ENCODE measurements at places on chromosomes 12 and 14. TPM values are rescaled to one million over a fixed set of nuclear protein-coding genes. Genes with fewer than 3 reads are reported as not detected.

Gene CMKLR1
- polyA plus RNA-seq = 0.24 TPM

Gene ANO2
- polyA plus RNA-seq = 1.4 TPM

Gene GZMH
- polyA plus RNA-seq = 1.9 TPM

Gene AGAP2
- 0.61 TPM for polyA plus RNA-seq

Gene WSCD2
- polyA plus RNA-seq = 0.51 TPM

Gene TRIP11
- 5.0 TPM for polyA plus RNA-seq

Gene NGB
- polyA plus RNA-seq = not detected

Gene BEGAIN
- 0.88 TPM for polyA plus RNA-seq

Gene KRT6C
- polyA plus RNA-seq = 427 TPM

Data from esophagus (tissue), 2 donors.